ENCODE measurements at places on chromosomes 5 and 9.

GRCh38 chr9:12183321-12183720 is 509.9 kb upstream of the TYRP1 start:
- no peak for DNase-seq

DNA sequence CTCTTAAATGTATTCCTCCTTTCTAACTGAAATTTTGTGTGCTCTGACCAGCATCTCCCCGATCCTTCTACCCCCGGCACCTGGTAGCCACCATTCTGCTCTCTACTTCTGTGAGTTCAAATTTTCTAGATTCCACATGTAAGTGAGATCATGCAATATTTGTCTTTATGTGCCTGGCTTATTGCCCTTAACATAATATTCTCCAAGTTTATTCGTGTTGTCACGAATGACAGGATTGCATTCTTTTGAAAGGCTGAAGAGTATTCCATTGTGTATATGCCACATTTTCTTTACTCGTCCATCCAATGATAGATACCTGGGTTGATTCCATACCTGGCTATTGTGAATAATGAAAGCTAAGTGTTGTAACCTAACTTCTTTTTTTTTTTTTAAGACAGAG is 29.0 kb downstream of the FBXL7 start:
- no peak for DNase-seq

- no peak for DNase-seq
Observed at GRCh38 chr9:84513979-84514378, 155.6 kb upstream of the NTRK2 start.

DNA sequence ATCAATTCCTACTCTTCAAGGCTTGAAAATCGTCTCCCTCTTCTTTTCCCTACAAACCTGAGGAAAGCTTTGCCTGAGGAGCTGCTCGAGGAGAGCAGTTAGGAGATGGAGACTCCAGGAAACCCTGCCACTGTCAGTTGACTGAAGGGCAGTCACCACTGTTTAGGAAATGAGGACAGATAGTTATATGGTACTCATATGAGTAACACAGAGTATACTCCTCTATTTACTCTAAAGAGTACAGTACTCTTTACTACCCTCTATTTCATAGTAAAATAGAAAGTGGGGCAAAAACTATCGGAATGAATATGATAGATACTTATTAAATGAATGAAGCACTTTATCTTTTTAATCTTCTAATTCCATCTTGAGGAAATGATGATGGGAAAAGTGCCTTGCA is 115.8 kb downstream of the MAPKAP1 start:
- DNase-seq, result no peak

GRCh38 chr5:96404191-96404867 is 28.7 kb downstream of the PCSK1 start:
- no peak for DNase-seq

DNA sequence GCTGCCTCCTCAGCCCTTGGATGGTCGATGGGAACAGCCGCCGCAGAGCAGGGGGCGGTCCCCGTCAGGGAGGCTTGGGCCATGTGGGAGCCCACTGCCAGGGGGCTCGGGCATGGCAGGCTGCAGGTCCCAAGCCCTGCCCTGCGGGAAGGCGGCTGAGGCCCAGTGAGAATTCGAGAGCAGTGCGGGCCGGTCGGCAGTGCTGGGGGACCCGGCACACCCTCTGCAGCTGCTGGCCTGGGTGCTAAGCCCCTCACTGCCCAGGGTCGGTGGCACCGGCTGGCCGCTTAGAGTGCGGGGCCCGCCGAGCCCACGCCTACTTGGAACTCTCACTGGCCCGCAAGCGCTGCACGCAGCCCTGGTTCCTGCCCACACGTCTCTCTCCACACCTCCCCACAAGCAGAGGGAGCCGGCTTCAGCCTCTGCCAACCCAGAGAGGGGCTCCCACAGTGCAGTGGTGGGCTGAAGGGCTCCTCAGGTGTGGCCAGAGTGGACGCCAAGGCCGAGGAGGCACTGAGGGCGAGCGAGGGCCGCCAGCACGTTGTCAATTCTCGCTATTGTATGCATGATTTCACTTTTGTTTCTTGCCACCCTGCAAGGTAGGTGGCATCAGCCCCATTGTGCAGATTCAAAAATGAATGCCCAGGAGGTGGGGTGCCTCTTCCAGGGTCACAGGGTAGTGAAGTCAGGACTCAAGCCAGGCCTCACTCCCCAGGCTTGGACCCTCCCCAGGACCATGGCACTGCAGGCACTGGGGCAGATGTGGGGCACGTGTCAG is 48.6 kb downstream of the COL15A1 start:
- no peak for DNase-seq

DNA sequence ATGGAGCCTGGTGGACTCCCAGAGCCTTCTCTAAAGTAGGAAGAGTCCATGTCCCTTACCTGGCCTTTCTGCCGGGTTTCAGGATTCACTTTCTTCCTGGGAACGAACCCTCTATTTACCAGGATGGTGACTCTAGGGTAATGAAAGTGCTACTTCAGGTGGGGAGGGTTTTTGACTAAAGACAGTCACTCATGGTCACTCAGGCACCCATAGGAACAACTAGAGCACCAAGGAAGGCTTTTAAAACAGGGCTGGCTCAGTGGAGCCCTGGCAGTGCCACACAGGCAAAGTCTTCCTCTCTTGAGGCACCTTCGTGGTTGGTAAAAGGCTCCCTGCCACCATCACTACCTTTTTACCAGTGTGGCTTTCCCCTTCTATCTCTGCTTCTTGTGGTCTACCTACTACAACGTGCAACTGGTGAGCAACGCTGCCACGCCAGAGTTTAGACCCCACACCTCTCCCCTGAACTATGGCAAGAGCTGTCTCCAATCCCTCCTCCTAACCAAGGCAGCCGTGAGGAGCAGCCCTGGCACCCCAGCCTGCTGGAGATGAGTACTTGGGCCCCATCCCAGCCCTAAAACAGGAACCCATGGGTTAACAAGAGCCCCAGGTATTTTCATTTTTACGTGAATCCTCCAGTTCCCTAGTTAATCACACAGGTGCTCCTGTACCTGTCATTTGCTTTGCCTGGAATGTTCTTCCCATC is 3.5 kb downstream of the SURF1 start:
- DNase-seq, result no peak

- no peak for DNase-seq
Observed at GRCh38 chr9:89759572-89759971, 154.8 kb downstream of the GADD45G start.

DNA sequence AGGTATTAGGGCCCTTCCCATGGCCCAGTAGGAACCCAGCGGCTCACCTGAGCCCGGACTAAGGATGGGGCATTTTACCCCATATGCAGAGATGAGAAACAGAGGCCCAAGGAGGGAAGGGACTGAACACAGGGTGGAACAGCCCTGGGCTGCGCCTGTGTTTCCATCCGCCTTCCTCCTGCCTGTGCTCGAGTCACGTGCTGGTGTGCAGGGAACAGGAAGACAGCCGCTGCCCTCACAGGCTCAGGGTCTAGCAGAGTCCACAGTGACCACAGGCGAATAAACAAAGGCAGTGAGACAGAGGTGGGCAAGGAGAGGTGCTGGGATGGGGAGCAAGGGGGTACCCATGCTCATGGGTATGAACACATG is 129.4 kb downstream of the C9orf50 start:
- DNase-seq, result no peak

GRCh38 chr9:135306699-135307098 is 172.9 kb upstream of the PPP1R26 start:
- no peak for DNase-seq

DNA sequence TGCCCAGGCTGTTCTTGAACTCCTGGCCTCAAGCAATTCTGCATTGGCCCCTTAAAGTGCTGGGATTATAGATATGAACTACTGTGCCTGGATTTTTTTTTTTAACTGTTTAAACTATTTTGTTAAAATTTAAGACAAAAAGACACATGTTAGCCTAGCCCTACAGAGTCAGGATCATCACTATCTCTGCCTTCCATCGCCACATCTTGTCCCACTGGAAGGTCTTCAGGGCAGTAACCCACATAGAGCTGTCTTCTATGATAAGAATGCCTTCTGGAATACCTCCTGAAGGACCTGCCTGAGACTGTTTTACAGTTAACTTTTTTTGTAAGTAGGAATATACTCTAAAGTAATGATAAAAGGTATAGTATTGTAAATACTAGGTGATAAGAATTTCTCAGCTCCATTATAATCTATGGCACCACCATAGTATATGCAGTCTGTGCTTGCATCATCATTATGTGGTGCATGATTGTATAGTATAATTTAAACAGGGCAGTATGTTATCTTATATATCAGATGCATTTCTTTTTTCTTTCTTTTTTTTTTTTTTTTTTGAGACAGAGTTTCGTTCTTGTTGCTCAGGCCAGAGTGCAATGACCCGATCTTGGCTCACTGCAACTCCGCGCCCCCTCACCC is 52.7 kb downstream of the DENND4C start:
- DNase-seq, result no peak

DNA sequence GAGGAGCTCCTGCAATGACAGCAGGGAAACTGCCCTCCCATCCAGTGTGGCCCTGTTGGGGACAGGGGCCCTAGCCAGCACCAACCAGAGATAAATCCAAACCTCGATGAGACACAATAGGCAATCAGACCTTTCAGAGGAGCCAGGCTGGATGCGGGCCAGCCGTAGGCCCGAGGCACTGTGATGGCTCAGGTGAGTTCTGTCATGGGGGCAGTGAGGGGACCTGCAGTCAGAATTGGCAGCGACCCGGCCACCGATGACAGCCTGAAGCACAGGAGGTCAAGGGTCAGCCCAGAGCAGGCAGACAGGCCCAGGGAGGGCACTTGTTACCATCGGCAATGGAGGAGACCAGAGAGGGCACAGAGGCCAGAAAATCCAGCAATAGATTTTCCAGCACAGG is 90.8 kb downstream of the FRMD3 start:
- DNase-seq, result no peak

GRCh38 chr5:158537366-158537765 is 562.4 kb downstream of the EBF1 start:
- DNase-seq, result no peak

GRCh38 chr9:79663878-79664277 is 92.1 kb downstream of the TLE4 start:
- no peak for DNase-seq

DNA sequence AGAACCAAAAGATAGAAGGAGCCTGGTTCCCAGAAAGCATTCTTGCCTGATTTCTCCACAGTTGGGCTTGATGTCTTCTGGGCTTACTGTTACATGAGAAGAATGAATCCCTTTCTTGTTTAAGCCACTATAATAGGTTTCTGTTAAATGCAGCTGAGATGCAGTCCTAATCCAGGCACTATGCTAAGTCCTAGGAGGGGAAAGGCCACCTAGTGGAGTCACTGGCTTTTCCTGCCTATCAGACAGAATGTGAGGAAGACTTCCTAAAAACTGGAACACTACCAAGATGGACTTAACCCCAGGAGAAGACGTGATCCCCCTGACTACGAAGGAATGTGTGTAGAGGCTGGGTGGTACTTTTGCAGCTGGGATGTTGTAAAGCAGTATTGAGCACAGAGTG is 34.3 kb upstream of the FSD1L start:
- no peak for DNase-seq

DNA sequence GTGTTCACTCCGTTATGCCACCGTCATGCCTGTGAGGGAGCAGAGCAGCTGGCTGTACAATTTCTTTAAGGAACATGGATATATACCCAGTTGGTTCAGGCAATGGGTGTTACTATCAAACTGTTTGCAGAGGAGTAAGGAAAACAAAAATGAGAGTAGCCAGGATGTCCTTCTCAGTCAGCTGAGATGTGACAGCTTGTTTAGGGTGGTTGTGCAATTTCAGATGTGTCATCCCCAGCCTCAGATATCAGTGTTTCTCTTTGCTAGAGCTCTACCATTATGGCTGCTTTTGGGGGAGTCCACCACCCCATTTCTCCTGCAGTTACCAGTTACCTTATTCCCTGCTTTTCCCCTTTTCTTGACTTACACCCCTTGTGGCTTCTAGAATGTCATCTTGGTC is 135.2 kb upstream of the SLC24A2 start:
- no peak for DNase-seq

DNA sequence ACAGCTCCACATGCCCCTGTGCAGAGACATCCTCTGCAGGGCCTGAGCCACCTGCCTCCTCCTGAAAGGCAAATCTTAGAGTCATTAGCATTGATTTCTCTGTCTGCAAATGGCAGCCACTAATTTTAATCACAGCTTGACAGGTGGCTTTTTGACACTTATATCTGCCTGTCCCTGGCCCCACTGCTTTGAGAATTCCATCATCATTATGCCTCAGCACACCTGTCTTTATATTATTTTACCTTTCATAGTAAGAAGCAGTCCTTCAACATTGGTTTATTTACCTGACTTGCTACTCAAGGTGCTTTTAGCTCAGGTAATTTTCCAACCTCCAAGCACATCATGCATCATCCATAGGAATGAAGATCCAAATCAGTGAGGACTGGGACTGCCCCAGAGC is 451.3 kb downstream of the MTRR start:
- DNase-seq, result no peak

DNA sequence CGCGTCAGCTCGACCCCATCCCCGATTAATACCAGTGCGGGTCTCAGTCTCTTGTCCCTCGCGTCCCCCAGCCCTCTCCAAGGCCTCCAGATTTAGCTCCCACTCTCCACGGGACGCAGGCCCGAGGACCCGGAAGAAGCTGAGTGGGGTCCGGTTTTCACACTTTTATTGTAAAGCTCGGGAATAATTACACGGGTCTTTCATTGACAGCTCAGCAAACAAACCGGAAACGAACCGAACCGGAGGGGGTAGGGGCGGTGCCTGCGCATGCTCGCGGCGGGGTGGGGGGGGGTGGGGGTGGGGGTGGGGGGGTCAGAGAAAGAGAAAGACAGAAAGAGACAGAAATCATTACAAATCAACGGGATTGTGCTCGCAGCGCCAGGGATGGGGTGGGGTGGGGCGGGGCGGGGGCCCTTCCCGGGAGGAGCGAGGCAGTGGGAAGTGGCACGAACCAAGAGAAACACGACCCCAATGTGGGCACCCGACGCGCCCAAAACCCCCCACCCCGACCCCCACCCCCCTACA is 27.9 kb downstream of the PCDH1 start:
- no peak for DNase-seq

GRCh38 chr5:157652377-157652692 is at the start of gene SOX30:
Gene SOX30 (minus strand): TSS chr5:157652438. CDS start chr5:157652078, 360 bp downstream.
- no peak for DNase-seq

GRCh38 chr5:9165546-9165945 is 380.3 kb downstream of the SEMA5A start:
- DNase-seq, result no peak

DNA sequence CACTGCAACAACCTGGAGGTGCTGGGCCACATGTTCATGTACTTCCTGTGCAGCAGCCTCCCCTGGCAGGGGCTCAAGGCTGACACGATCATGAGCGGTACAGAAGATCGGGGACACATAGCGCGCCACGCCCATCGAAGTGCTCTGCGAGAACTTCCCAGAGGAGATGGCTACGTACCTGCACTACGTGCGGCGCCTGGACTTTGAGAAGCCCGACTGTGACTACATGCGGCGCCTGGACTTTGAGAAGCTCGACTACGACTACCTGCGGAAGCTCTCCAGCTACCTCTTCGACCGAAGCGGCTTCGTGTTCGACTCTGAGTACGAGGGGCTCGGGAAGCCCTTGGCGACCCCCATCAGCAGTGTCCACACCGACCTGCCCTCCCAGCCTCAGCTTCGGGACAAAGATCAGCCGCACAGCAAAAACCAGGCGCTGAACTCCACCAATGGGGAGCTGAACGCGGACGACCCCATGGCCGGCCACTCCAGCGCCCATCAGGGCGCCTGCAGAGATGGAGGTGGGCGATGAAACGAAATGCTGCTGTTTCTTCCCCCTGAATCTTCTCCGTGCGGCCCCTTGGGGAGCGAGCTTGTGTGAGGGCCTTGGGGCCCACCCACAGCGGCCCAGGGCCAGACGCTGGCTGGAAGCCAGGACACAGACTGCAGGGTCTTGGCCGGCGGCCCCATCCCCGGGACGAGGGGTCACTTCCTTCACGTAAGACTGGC is 56.5 kb downstream of the JAK2 start:
- no peak for DNase-seq
